ENCODE measurements at places on chromosomes 16 and 17.

DNA sequence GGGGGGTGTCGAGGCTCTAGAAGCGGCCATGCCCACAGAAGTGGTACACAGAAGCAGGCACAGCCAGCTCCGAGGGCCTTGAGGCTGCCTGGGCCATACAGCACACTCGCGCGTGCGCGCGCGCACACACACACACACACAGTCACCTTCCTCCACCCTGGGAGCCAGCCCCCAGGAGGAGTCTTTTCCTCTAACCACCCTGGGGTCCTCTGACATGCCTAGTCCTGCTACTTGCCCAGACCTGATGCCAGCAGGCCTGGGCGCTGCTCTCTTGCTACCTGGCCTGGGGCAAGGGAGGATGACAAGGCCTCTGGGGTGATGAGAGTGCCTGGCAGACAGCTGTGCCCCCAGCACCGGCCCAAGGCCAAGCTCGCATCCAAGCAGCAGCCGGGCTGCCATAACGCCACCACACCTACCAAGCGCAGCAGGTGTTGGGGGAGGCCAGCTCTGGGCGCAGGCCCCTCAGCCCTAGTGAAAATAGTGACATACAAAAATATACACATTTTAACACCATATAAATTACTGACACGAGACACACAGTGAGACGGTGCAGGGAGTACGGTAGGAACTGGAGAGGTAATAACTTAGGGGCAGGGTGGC, 41.1 kb downstream of the TSC2 start:
- H3K4me3 ChIP-seq, result no peak overlapping the region
- H3K27me3 ChIP-seq, result no peaks in the 10 kb centered on the region
- no peak for DNase-seq
- H3K36me3 ChIP-seq, result peaks cover 62% of the 10 kb centered on the region
- no peaks in the 10 kb centered on the region for H3K4me1 ChIP-seq

GRCh38 chr16:83651871-83652270, 155.9 kb upstream of the HSBP1 start:
- H3K36me3 ChIP-seq, result no peaks in the 10 kb centered on the region
- no peaks in the 10 kb centered on the region for H3K4me1 ChIP-seq
- H3K27ac ChIP-seq, result no peak overlapping the region
- DNase-seq, result no peak
- H3K27me3 ChIP-seq, result no peaks in the 10 kb centered on the region
- H3K4me3 ChIP-seq, result no peak overlapping the region

DNA sequence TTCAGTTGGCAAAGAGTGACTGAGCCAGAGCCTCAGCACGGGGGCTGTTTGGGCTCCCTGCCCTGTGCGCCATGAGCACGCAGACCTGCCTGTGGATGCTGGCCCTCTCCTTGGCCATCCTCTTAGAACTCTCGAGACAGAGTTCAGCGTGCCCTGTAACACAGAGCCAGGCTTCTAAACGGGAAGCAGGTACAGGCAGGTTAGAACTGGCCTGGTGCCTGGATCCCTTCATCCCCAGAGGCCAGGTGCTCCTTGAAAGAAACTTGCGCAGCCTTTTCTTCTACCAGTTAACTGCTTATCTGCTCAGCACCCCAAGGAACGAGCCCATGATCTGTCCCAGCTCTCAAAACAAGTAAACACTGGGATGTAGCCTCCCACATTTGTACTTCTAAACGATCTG, 6.9 kb downstream of the CCNF start:
- H3K27me3 ChIP-seq, result no peaks in the 10 kb centered on the region
- H3K27ac ChIP-seq, result no peak overlapping the region
- no peaks in the 10 kb centered on the region for H3K4me1 ChIP-seq
- H3K4me3 ChIP-seq, result no peak overlapping the region

GRCh38 chr16:50167556-50167955, 14.4 kb downstream of the TENT4B start:
- no peak overlapping the region for H3K4me3 ChIP-seq
- H3K36me3 ChIP-seq, result no peaks in the 10 kb centered on the region
- no peak overlapping the region for H3K27ac ChIP-seq
- H3K27me3 ChIP-seq, result no peaks in the 10 kb centered on the region

DNA sequence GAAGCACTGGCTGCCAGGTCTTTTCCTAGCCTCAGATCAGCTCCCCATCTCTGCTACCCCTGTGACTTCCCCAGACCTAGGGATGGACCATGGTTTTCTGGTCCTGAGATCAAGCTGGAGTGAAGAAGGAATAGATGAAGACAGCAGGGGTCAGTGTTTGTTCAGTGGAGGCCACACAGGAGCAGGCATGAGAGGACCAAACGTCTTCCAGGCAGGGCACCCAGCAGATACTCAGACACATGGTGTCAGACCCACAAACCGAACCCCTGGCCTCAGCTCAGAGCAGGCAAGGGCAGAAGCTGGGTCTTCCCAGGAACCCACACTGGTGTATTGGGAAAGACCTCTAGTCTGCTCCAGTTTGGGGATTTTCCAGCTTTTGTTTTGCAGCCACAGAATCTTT, 189.7 kb downstream of the IRX5 start:
- no peak for DNase-seq
- H3K4me3 ChIP-seq, result no peak overlapping the region
- no peaks in the 10 kb centered on the region for H3K4me1 ChIP-seq
- H3K36me3 ChIP-seq, result no peaks in the 10 kb centered on the region
- no peaks in the 10 kb centered on the region for H3K27me3 ChIP-seq

DNA sequence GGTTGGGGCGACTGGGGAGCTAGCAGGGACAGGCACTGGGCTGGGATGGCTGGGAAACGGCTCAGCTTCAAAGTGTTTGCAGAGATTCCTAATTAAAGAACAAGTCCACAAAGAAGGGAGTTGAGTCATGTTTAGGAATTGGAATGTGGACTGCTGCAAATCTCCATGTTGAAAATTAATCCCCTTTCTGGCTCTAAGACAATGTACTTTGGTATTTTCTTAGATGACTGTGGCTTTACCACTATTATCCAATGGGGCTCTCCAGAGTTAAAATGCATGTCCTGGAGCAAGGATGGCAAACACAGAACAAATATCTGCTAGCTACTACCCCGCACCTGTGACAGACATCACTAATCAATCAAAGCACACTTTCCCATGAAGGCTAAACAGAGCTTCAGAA, 22.2 kb upstream of the WSCD1 start:
- H3K36me3 ChIP-seq, result no peaks in the 10 kb centered on the region
- no peaks in the 10 kb centered on the region for H3K4me1 ChIP-seq
- H3K27me3 ChIP-seq, result no peaks in the 10 kb centered on the region
- no peak overlapping the region for H3K4me3 ChIP-seq
- DNase-seq, result no peak

DNA sequence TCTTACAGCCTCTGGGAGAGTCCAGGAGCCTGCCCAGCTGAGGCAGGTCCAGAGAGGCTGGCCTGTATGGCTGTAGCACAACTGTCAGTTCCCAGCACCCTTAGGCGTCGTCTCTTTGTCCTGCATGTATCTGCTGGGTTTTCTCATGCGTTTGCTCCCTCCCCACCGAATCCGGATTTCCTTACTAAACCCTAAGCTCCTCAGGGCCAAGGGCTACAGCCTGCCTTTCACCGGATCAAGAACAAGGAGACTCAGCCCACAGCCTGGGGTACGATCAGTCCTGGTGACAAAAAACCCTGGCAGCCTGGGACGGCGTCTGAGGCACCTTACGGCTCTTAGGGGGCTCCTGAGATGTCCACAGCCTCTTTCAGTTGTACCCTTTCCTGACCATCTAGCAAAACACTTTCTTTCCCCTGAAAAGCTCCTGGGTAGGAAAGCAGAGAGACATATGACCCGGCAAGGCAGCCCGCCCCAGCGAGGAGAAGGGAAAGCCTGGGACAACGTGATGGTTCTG, 12.2 kb downstream of the HIC1 start:
- no peaks in the 10 kb centered on the region for H3K4me1 ChIP-seq
- H3K36me3 ChIP-seq, result peaks cover 59% of the 10 kb centered on the region
- H3K4me3 ChIP-seq, result no peak overlapping the region
- H3K27ac ChIP-seq, result no peak overlapping the region

DNA sequence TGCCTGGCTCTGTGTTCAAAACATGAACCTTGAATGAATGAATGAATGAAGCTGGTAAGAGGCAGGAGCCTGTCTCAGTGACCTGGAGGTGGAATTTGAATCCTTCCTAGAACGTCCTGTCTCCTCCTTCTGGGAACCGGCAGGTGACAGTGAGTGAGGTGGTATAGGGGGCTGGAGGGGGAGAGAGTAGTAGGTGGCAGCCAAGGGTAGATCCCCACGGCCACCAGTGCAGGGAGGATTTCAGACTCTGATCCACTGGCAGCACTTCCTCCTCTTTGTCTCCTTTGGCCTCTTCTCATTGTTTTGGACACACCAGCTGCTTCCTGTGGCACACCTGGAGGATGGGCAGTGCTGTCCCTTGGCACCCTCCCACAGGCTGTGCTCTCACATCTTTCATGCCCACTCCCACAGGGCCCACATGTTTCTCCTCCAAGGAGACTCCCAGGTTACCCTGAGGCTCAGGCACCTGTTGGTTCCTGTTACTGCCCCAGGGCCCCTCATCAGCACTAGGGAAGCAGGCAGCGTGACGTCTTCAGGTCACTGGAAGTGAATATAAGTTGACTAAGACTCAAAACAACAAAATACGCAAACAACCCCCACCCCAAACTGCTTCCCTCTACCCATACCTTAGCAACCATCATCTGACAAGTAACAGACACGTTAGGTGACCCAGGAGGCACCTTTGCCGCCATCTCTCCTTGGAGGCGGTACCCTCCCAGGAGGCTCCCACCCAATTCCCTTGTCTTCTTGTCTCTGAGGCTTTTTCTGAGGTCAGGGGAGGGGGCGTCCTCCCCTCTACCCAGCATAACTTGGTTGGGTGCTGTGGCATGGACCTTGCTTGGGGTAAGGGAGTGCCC, 84.6 kb downstream of the N4BP1 start:
- no peak overlapping the region for H3K4me3 ChIP-seq
- H3K27ac ChIP-seq, result no peak overlapping the region
- no peaks in the 10 kb centered on the region for H3K4me1 ChIP-seq
- no peak for DNase-seq
- H3K27me3 ChIP-seq, result no peaks in the 10 kb centered on the region

DNA sequence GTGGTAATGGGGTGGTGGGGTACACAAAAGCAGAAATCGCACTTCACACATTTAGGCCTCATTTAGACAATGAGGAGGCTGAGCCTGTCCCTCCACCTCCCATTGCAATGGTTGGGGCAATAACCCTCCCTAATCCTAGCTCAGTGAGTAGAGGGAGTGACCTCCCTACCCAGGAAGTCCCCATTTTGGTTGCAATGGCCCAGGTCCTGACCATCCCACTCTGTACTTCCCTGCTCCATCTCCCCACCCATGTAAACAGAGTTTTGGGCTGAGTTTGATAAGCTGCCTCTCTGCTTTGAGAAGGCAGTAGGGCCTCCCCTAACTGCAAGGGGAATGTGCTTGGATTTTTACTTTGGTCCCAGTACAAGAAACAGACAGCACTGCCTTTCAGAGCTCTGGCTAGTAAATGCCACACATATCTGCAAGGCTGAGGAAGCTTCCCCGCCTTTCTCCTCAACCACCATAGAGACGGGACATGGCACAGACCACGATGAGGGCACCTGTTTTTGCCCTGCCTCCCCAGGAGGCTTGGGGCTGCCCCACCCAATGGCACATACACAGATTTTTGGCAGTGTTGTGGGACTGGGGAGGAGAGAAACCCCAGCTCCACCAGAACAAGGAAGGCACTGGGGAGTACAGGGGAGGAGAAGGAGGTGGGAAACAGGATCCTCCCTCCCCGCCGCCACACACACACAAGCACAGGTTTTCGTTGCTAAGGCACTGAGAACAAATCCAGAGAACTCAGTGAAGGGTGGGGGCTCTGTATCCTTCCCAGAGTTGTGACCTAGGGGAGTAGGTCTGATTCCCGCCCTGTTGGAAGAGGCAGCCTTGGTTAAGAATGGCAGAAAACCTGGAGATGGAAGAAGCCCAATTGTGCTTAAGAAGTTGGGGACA, 7.3 kb downstream of the VAT1 start:
- peaks cover 21% of the 10 kb centered on the region for H3K36me3 ChIP-seq
- no peak overlapping the region for H3K4me3 ChIP-seq
- DNase-seq, result no peak
- H3K27ac ChIP-seq, result no peak overlapping the region

- DNase-seq, result no peak
- no peaks in the 10 kb centered on the region for H3K4me1 ChIP-seq
- no peak overlapping the region for H3K27ac ChIP-seq
- H3K27me3 ChIP-seq, result no peaks in the 10 kb centered on the region
- peaks cover 29% of the 10 kb centered on the region for H3K36me3 ChIP-seq
These were observed 12.6 kb upstream of the CLTC start for GRCh38 chr17:59607061-59607460.

GRCh38 chr16:23857881-23858269, 22.1 kb downstream of the PRKCB start:
- no peak overlapping the region for H3K4me3 ChIP-seq
- H3K36me3 ChIP-seq, result no peaks in the 10 kb centered on the region
- H3K27me3 ChIP-seq, result no peaks in the 10 kb centered on the region

DNA sequence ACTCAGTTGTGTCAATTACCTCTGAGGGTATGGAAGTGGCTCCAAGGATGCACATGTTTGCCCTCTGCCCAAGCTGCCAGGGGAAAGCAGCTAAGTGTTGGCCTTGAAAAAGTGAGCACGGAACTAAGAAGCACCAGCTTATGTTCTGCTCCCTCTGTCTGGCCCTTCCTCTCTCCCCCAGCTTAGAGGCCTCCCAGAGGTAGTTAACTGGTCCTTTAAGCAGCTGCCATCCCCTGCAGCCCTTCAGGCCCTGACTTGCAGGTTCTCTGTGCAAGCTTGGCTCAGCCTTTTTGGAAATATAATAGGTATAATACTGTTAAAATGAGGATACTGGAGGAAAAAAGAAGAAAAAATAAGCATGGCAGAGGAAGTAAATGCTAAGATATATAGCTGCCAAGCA, 7.0 kb upstream of the UBE2Z start:
- H3K27me3 ChIP-seq, result no peaks in the 10 kb centered on the region
- no peak for DNase-seq
- no peaks in the 10 kb centered on the region for H3K4me1 ChIP-seq
- H3K4me3 ChIP-seq, result no peak overlapping the region

DNA sequence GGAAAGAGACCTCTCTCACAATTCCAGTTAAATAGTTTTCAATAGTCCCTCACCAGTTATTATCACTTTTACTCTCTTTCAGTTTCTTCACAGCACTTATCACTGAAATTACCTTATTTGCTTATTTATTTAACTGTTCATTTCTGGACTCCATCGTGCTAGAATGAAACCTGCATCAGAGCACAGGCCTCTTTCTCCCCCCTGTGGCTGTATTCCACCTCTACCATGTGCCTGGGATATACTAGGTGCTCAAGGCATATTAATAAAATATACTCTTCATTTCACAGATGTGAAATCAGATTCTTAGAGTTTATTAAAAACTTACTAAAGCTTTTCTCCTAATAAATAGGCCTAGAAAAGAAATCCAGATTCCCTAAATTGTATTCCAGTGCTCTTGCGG, 308.9 kb upstream of the MON1B start:
- no peak for DNase-seq
- H3K27me3 ChIP-seq, result no peaks in the 10 kb centered on the region
- H3K27ac ChIP-seq, result no peak overlapping the region
- H3K4me1 ChIP-seq, result no peaks in the 10 kb centered on the region
- no peaks in the 10 kb centered on the region for H3K36me3 ChIP-seq

GRCh38 chr16:69466547-69466946, 42.1 kb downstream of the CYB5B start:
- no peak for DNase-seq
- H3K4me3 ChIP-seq, result no peak overlapping the region
- H3K4me1 ChIP-seq, result peaks cover 22% of the 10 kb centered on the region
- H3K27ac ChIP-seq, result no peak overlapping the region

Measured in effector memory CD4-positive, alpha-beta T cell (primary cell).